ENCODE measurements at places on chromosomes 4 and X.
A peak's percentile ranks its signal among the peaks of the same experiment; 100 is the strongest.

DNA sequence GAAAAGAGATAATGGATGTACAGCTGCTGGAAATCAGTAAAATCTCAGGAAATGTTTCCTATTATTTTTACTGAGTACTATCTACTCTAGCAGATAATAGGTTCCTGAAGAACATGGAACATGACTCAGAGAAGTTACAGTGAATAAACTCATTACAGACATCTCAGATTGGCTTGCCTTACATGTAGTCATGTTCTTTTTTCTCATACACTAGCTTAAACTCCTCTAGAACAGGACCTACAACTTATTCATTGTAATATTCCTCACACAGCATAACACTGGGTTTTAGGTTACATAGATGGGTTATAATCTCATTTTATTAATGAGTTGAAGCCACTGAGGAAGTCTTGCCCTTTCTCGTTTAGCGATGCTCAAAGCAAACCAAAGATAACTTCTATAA, 86.9 kb upstream of the BMP2K start:
- H3K36me3 ChIP-seq = no peaks in the 10 kb centered on the region
- no peaks in the 10 kb centered on the region for H3K27me3 ChIP-seq
- H3K27ac ChIP-seq = no peak overlapping the region
- H3K4me1 ChIP-seq = peaks cover 62% of the 10 kb centered on the region
- no peak overlapping the region for H3K4me3 ChIP-seq

DNA sequence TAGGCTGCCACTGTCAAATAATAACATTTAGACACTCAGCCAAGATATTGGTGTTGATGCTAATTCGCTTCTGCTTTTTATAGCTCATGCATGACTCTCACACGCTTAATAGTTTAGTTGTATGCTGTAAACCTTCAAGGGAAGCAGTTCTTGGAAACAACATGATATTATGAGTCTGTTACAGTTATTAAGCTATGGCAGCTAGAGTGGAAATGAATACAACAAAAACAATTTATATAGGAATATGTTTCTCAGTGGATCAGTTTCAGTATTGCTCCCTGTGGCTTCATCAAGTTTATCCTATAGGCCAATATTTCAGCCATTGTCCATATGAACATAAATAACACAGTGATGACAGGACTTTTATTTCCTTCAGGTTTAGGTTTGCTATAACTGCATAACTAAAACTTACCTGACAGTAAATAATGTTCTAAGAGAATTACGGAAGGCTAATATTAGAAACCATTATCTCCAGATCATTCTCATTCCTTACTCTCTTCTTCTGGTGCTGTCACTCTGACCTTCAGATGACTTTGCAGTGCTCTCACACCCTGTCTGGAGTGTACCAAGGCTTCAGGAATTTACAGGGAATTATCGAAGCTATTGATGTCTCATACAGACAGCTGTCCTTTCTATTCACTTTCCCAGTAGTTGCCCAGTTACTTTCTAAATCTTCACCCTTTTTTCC, 555.0 kb downstream of the ANKRD50 start:
- H3K4me3 ChIP-seq = no peak overlapping the region
- H3K27ac ChIP-seq = no peak overlapping the region
- H3K4me1 ChIP-seq = no peaks in the 10 kb centered on the region

- no peaks in the 10 kb centered on the region for H3K36me3 ChIP-seq
- H3K27me3 ChIP-seq = no peaks in the 10 kb centered on the region
- DNase-seq = no peak
Observed at GRCh38 chr4:172207258-172207657, 394.1 kb downstream of the GALNTL6 start.

- DNase-seq = no peak
- peaks cover 18% of the 10 kb centered on the region for H3K4me1 ChIP-seq
- peaks cover 9% of the 10 kb centered on the region for H3K27me3 ChIP-seq
- no peaks in the 10 kb centered on the region for H3K36me3 ChIP-seq
Observed at GRCh38 chr4:77354550-77354949, 197.5 kb downstream of the CCNG2 start.

DNA sequence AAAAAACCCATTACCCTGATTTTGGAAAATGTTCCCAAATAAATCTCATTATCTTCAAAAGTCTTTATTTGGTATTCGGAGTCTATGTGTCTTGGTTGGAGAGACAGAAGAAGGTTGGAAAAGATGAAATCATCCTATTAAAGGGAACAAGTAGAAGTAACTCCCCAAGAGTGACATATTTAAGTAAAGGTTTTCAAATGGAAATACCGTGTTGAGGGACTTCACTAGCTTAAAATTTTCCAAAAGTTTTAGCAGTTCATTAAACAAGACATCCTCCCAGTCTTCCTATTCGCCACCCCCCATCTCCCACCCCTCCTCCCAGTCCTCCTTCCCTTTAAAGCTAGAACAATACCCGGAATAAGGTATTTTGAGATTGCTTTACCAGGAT, 62.7 kb upstream of the CCDC160 start:
- no peak overlapping the region for H3K4me3 ChIP-seq
- no peak overlapping the region for H3K27ac ChIP-seq
- DNase-seq = no peak
- H3K27me3 ChIP-seq = peaks cover 13% of the 10 kb centered on the region
- H3K4me1 ChIP-seq = no peaks in the 10 kb centered on the region

DNA sequence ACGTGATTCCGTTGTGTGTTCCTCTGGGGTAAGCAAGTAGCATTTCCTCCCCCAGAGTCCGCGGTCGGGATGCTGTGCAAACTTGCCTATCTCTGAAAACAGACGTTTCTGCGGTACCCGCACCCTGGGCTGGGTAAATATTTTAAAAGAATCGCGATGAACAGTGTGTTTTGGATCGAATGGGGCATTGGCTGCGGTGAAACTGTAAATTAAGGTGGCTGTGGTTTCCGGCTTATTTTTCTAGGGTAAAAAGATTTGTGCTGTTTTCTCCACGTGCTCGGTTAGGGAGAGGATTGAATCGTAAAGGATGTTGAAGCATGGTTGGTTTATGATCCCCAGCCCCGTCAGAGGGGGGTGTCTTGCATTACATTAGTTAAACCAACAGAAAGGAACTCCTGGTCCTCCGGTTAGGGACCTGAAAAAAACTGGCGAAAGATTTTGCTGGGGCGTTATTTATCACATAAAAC, 1.2 kb downstream of the HHIP start:
- H3K4me1 ChIP-seq = peaks cover 38% of the 10 kb centered on the region
- DNase-seq = no peak
- H3K27me3 ChIP-seq = peaks cover 36% of the 10 kb centered on the region
- peak overlapping the region; percentile 87 for H3K4me3 ChIP-seq

GRCh38 chrX:2677764-2678163, 13.3 kb upstream of the CD99 start:
- peak overlapping the region; percentile 85 for H3K4me3 ChIP-seq
- DNase-seq = peak; percentile 99
- H3K36me3 ChIP-seq = no peaks in the 10 kb centered on the region
- H3K4me1 ChIP-seq = peaks cover 28% of the 10 kb centered on the region
- H3K27ac ChIP-seq = peak overlapping the region; percentile 84

- H3K36me3 ChIP-seq = no peaks in the 10 kb centered on the region
- H3K4me1 ChIP-seq = peaks cover 53% of the 10 kb centered on the region
- DNase-seq = no peak
Observed at GRCh38 chr4:78299565-78299972, 242.4 kb downstream of the FRAS1 start.

- no peaks in the 10 kb centered on the region for H3K36me3 ChIP-seq
- no peaks in the 10 kb centered on the region for H3K4me1 ChIP-seq
- H3K27me3 ChIP-seq = peaks cover 13% of the 10 kb centered on the region
Observed at GRCh38 chr4:38572793-38573192, 91.2 kb upstream of the KLF3 start.

GRCh38 chr4:158809611-158810486, 41.0 kb downstream of the FNIP2 start:
- peak overlapping the region; percentile 73 for H3K4me3 ChIP-seq
- H3K27ac ChIP-seq = peak overlapping the region; percentile 97
- H3K4me1 ChIP-seq = peaks cover 87% of the 10 kb centered on the region

DNA sequence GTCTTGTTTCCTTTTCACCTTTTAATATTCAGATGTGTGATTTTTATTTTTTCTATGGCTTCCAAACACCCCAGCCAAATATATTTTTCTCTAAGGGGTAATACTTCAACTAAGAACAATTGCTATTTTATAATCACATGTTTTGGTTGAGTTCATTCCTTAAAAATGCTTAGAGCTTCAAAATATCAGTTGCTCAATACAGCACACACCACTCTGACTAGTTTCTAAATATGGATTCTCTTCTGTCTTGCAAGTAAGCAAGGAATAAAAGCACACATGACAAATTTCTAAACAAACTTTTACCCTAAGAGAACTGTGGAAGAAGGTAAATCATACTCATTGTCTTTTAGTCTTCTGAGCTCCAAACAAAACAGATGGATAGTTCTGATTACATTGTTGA, 27.2 kb downstream of the ANTXR2 start:
- H3K36me3 ChIP-seq = peaks cover 56% of the 10 kb centered on the region
- H3K27ac ChIP-seq = peak overlapping the region; percentile 68
- no peaks in the 10 kb centered on the region for H3K27me3 ChIP-seq
- peak; percentile 54 for DNase-seq
- no peak overlapping the region for H3K4me3 ChIP-seq
